ENCODE measurements at places on chromosomes 5 and 9.
A peak's percentile ranks its signal among the peaks of the same experiment; 100 is the strongest.

DNA sequence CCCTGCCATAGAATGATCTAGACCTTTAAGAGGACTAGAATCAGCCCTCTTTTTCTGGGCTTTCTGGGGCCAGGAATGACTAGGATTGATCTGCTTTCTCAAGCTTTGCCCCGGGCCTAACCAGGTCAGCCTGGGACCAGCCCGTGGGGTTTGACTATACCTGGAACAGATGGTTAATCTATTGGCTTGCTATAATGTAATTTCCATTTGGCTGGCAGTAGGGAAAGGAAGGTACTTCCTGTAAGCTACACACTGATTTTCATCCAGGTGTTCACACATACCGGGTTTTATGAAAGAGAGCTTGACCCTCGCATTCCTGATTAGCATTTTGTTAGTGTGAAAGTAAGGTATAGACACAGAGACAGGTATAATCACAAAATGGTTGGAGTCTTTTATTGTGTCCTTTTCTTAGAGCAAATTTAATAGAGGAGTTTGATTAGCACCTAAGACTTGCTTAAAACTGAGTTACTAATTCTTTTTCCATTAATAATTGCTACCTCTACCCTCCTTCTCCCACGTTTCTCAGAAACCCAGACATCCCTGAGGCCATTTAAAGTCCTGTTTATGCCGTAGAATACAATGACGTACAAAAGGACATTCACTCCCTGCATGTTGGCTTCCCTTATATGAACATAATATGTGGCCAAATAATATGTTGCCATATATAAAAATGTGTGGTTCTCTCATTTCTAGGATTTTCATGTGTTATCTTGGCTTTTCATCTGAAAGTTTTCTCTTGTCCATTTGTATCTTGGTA is 17.3 kb downstream of the LNPEP start:
- no peak for DNase-seq

GRCh38 chr5:14445576-14446290 is 135.9 kb upstream of the OTULINL start:
- DNase-seq = peak; percentile 79

- DNase-seq = peak; percentile 21
These were observed 679.8 kb downstream of the CETN3 start for GRCh38 chr5:89729623-89730301.

- no peak for DNase-seq
These were observed 111.3 kb upstream of the GNA14 start for GRCh38 chr9:77759391-77759790.

DNA sequence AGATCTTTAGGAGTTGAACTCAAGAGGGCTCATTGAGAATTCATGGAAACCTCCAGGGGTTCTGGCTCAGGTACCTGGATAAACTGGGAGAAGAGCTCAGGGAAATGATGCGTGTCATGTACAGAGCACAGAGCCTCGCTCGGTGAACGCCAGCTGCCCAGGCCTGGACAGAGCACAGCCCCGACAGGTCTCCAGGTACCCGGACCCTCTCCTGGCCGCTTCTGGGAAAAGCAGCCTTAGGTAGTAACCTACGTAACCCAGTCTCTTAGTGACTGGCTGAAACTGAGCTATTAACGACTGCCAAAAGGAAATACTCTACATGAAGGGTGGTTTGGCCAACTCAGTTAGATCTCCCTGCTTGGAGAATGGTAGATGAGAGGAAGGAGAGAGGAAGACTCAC is 157.4 kb downstream of the TTLL11 start:
- DNase-seq = no peak

DNA sequence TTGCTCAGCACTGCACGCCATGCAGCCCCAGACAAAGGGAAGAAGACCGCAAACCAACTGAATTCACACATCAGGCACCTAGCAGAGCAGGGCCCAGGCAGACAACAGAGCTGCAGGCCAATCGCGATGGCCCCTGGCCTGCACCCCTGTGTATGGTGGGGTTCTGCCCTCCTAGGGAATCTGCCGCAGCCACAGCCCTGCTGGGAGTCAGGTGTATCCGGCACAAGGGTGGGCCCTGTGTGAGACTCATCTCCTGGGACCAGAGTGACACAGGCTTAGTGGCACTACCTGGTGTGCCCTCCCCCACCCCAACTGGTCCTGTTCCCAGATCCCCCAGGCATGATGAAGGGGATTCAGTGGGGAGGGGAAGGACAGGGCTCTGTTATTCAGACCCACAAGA is 122.8 kb downstream of the ATPSCKMT start:
- DNase-seq = no peak

GRCh38 chr5:127673117-127673800 is 24.4 kb downstream of the CTXN3 start:
- DNase-seq = no peak

- no peak for DNase-seq
These were observed 74.9 kb downstream of the TRIO start for GRCh38 chr5:14218011-14218410.

- no peak for DNase-seq
These were observed 25.6 kb downstream of the POLR1E start for GRCh38 chr9:37511016-37512010.

GRCh38 chr5:92922231-92922967 is 658.6 kb downstream of the NR2F1-AS1 start:
- DNase-seq = no peak

- peak; percentile 54 for DNase-seq
These were observed 61.3 kb upstream of the SPOCK1 start for GRCh38 chr5:137560420-137560819.

- DNase-seq = no peak
These were observed 180.5 kb upstream of the CLINT1 start for GRCh38 chr5:158039441-158039840.

DNA sequence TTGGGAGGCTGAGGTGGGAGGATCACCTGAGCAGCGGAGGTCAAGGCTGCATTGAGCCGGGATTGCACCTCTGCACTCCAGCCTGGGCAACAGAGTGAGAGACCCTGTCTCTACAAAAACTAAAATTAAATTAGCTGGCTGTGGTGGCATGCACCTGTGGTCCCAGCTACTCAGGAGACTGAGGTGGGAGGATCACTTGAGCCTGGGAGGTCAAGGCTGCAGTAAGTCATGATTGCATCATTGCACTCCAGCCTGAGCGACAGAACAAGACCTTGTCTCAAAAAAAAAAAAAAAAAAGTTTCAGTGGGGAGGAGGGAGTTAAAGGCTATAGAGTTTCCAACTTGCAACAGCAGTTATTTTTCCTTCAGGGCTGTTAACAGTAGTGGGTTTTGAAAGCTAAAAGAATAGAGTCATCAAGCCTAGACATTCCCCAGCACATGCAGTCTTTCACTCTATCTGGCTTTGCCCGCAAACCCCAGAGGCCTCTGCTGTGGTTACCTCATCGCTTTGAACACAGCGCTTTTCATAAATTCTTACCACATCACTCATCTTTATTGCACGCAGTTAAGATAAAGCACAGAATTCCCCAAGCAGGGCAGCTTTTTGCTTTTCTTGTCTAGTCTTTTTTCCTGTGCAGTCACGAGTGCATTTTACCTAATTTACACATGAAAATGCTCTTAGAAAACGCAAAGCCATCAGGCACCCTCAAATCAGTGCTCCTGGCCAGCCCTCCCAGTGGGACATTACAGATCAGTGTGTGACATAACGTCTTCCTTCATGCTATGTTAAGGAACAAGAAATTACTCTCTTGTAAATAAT is 8.7 kb upstream of the SLC2A8 start:
- peak; percentile 98 for DNase-seq

GRCh38 chr9:4066120-4066519 is 233.7 kb downstream of the GLIS3 start:
- no peak for DNase-seq

GRCh38 chr5:151257731-151258181 is 4.8 kb downstream of the GM2A start:
- no peak for DNase-seq

DNA sequence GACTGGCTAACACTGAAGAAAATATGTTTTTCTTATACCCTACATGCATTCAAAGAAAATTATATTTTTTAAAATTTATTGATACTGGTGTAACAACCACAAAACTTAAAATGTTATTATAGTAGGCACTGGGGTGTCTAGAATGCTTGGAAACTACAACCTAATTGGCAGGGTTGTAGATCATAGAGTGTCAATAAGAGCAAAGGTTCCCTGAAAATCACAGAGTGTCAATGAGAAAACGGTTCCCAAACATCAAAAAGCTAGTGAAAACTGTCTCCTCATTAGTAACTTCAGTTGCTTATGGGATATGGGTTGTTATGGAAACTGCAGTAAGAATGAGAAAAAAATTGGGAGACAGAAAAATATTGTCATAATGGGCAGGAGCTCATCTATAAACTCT is 214.4 kb upstream of the CCNG1 start:
- no peak for DNase-seq

GRCh38 chr5:11044581-11044980 is 283.5 kb upstream of the DAP start:
- no peak for DNase-seq

- no peak for DNase-seq
These were observed 418.8 kb downstream of the KDM4C start for GRCh38 chr9:7176561-7176960.

GRCh38 chr5:66230551-66230950 is 86.5 kb downstream of the SREK1 start:
- DNase-seq = peak; percentile 43

GRCh38 chr9:112295174-112295573 is 38.2 kb downstream of the PTBP3 start:
- DNase-seq = no peak
